Stimulated activated CD8-positive, alpha-beta memory T cell treated with anti-CD3 and anti-CD28 coated beads, Interleukin-2, amount 100 ng/mL, for 48 hours (primary cell): ENCODE measurements at places on chromosomes 6 and 20.

DNA sequence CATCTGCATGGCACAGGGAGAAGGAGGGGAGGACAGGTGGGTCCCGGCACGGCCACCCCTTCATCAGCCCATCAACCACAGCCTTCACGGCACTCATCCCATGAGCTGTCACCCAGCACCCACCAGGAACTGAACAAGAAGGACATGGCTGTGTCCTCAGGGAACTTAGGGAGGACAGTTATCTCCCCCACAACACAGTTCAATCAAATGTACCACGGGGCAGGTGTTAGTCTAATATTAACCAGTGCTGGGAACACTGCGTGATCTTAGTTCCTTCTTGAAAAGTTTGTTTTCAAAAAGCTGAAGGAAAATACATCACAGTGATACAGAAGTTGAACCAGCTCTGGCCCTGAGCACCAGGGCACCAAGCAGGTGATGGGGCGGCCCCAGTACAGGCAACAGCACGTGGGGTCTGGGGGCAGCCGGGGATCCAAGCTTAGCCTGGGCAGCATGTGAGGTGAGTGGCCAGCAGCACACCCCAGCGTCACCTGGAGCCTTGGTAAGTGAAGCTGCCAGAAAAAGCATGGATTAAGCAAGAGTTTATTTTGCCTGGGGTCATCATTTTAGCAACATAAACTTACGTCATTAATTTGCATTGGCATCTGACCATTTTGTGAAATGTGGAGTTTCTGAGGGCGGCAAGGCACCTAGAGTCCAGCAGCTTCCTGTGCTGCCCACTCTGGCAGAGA lies 35.5 kb upstream of the AFDN start:
- no peak for DNase-seq

DNA sequence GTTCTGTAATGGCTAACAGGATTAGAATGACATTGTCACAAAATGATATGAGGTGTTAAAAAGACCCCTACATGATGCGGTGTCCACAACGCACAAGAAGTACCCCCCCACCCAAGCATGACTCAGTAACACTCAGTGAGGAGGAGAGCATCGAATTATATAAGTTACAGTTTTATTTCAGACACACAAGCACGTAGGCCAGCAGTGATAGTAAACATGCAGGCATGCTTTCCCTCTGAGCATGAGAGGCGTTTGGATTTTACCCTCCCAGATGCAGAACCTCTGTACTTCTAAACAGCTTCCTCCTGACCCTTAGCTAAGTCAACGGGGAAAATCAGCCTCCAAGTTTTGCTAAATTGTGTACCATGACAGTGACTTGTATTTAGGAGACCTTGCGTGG lies 23.9 kb downstream of the GNAS start:
- DNase-seq = no peak

GRCh38 chr6:15400572-15401004 lies 154.7 kb downstream of the JARID2 start:
- DNase-seq = no peak

- no peak for DNase-seq
These were observed 13.0 kb upstream of the PPP1R14C start for GRCh38 chr6:150129616-150130505.

- no peak for DNase-seq
These were observed 466.9 kb downstream of the CD83 start for GRCh38 chr6:14584450-14584849.

DNA sequence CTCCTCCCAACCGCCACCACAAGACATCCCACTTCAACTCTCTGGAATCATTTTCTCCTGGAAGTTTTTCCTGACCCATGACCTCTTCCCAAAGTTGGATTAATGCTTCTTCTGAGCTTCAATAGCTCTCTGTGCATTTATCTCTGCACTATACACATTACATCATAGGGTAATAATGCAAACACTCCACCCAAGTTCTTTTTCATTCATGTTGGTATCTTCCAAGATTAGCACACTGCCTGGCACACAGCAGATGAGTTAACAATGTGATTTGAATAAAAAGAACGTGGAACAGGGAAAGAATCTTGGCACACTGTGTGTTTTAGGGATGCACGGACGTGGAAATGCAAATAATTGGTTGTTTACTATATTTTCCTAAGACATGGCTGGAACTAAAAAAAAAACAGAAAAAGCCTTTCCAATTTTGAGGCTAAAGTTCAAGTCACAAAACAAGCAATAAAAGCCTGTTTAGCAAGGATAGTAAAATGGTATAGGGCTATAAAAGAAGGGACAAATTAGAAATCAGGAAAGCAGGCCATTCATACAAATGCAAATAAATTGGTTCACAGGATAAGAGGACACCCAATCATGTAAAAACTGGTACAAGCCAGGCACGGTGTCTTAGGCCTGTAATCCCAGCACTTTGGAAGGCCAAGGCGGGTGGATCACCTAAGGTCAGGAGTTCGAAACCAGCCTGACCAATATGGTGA lies 1.6 kb upstream of the FAM135A start:
- DNase-seq = no peak

DNA sequence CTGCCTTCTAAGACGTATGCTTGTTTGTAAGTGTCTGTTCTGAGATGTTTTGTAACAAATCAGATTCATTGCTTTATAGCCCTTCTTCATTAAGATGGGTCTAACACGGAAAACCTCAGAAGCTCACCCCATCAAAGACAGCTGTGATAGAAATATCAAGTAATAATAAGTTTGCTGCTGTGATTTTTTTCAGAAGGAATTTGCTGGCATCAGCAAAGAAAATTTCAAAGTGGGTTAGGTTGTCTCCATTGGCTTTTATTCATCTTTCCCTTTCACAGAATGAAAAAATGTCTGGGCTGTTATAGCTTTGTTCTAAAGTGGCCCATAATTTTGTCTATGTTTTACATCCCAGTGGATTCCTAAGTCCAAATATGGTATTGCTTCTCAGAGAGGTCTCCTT lies 81.4 kb downstream of the SLX4IP start:
- DNase-seq = no peak

DNA sequence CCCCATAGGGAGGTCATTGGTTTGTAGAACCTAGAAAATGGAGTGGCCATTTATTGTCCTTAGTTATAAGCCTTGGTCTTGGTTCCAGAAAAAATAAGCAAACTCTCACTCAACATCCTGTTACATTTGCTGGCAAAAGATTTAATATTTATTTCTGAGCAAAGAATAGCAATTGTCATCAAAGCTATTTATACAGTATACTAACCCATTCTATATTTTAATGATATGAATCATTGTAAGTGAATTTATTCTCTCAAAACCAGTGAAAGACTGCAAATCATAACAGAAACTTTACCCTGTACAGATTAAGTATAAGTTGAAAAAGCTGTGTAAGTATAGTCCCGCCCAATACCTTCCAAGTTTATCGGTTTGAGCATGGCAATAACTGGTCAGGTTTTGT lies 364.4 kb downstream of the CD109 start:
- DNase-seq = no peak

DNA sequence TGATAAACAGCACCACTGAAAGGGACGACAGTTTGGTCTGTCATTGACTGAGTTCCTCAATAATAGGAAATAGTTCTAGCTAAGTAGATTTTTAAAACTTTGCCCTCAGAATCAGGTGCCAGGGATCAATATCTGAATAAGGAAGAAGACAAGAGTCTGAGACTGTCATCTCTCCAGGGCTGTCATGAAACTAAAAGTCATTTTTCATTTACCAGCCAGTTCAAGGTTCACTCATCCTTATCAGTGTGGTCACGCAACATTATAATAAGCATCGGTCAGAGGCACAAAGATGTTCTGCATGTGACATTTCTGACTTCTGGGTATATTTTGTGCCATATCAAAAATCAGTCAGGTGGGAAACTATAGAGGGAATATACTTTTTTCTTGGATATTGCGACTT lies 52.5 kb upstream of the E2F3 start:
- DNase-seq = no peak

DNA sequence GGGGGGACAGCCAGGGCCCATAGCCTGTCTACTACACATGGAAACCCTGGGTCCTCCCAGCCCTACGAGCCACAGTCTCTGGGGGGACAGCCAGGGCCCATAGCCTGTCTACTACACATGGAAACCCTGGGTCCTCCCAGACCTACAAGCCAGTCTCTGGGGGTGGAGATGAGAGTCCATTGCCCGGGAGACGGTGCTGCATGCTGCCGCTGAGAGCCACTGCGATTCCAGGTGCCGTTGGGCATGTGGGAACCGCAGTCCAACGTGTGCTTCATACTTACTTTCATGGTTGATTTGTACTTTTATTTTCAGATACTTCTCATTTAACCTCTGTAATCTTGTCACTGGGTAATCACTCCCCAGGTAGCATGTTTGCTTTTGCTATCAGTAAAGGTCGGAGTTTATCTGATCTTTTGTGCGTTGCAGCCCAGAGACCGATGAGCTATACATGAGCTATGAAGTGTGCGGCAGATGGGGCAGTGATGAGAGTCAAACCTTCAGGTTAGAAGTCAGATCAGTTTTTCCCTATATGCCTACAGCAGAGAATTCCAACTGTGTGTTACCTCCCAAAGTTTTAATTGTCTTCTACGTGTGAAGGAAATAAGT lies 58.2 kb downstream of the SMOC2 start:
- DNase-seq = no peak

DNA sequence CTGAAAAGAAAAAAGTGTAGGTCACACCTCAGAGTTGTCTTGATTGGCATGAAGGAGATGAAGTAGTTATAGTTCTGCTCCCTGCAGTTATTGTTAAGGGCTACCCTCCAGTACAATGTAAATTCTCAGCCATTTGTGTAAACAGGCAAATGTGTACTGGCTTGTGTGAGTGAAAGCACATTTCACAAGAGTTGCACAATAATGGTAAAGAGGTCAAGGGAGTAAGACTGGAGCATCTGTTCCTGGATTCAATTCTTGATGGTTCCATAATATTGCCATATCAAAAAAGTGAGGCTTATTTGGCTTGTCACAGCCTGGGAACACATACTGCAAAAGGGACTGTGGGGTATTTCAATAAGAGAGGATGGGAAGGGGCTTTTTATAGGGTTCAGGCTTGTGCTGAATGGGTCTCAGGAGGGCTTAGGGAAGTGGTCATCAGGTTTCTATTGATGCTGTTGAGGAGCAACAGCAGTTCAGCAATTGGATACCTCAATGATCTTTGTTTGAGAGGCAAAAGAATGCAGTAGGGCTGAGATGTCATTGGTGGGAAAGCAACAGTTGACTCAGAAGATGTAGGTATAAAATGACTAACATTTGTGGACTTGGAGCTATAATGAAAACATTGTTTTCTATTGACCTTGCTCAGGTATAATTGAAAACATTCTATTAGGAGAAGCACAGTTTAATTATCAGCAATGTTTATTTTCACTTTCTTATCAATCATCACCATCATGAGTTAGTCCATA lies 402.6 kb downstream of the BCKDHB start:
- DNase-seq = no peak

DNA sequence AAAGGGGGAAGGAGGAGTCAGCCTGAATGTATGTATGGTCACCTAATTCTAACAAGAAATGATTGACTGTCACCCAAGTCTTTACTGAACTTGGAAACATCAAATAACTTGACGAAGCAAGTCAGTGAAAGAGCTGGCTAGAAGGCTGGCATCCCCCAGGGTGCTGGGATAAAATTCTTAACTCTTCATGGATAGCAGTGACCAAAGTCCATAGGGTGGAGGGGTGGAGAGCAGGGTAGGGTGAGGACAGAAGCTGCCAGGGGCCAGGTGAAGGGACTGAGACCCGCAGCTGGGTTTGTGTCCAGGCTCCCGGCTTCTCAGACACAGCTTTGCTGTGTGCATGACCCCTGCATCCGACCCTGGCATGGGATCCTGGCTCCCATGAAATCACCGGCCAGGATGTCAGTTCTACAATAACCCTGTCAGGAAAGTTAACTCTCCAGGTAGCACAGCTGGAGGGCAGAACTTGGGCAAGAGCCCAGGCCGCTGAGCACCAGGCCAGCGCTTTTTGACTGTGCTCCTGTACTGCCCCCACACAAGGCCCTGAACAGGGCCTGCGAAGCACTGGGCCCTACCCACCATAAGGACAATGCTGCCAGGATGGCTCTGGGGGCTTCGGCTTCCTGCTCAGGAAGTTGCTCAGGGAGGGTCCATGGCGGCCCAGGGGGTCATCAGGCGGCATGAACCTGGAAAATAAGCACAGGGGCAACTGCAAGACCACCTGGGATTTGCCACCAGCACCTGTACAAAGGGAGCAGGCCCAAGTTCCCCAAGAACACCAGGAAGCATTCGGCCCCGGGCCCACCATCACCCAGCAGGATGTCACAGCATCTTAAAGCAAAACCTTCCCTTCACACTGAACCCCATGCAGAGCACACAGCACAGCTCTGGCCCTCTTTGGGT lies 32.5 kb downstream of the ZC3H12D start:
- no peak for DNase-seq

- no peak for DNase-seq
These were observed 79.1 kb downstream of the SNAP25 start for GRCh38 chr20:10297684-10298240.

DNA sequence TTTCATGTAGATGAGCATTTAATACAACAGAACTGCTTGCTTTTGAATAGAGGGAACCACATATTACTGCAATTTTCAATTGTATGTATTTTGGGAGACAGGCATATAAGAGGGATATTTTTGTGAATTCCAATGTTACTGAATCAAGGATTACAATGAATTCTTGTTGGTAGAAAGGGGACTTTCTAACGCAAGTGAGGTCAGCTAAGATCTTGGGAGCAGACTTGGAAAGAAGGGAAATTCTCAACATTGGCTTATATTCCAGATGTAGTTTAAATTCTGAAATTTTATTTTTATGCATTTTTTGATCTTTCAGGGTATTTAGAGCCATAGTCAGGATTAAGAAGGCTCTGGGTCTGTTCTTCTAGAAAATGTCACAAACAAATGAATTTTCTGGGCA lies 43.3 kb upstream of the CTAGE9 start:
- no peak for DNase-seq

DNA sequence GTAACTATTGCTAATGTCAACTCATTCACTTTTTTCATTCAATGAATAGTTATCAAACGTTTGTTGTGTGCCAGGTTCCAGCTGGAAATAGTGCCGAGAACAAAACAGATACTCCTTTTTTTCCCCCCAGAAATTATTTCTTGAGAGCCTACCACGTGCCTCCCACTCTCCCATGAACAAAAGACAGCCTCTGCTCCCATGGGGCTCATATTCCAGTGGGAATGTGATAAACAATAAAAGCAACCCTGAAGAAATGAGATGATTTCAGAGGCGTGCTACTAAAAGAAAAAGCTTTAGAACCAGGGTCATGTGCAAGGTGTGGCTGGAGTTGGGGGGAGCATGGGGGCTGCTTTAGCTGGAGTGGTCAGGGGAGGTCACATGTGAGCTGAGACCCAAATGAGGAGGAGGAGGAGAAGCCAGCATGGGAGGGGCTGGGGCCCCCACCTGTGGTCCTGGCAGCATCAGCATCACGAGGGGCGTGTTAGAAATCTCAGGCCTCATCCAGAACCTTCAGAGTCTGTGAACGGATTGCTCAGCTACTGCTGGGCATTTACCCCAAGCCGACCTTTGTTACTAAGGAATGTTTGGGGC lies 157.4 kb downstream of the EYA2 start:
- DNase-seq = no peak

- DNase-seq = no peak
These were observed 2.1 kb upstream of the IBTK start for GRCh38 chr6:82249381-82250253.

- DNase-seq = no peak
These were observed 115.2 kb upstream of the HMGCLL1 start for GRCh38 chr6:55694148-55694547.

GRCh38 chr6:137799950-137800568 lies 67.0 kb upstream of the TNFAIP3 start:
- no peak for DNase-seq
